ENCODE measurements at places on chromosomes 3 and 15.

- DNase-seq, result no peak
Measured at GRCh38 chr3:133294253-133294652, 105.6 kb upstream of the BFSP2 start.

DNA sequence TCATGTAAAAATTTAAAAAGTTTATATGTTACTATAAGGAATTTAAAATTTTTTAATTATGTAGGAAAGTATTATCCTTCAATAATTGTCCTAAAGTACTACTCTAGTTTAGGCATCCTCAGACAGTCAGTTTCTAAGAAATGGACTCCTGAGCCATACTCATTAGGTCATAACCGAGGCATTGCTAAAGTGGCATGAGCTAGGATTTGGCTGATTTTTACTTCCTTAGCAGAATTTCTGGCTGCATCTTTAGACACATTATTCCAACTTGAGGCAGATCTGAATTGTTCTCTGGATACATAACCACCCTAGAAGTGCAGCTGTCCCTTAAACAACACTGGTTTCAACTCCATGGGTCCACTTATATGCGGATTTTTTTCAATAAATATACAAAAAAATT lies 38.3 kb downstream of the IFT57 start:
- no peak for DNase-seq

DNA sequence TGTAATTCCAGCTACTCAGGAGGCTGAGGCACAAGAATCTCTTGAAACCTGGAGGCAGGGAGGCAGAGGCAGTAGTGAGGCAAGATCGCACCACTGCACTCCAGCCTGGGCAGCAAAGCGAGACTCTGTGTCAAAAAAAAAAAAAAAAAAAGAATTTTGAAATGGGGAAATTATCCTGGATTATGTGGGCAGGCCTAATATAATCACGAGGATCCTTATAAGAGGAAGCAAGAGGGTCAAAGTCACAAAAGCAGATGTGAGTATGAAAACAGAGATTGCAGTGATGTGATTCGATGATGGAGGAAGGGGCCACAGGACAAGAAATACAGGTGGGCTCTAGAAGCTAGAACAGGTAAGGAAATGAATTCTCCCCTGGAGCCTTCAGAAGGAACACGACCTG lies 159.6 kb downstream of the LEKR1 start:
- no peak for DNase-seq

GRCh38 chr3:42705962-42706585 lies 3.5 kb upstream of the HHATL start:
- DNase-seq, result no peak

GRCh38 chr15:32994810-32995424 lies 199.6 kb downstream of the FMN1 start:
- no peak for DNase-seq

DNA sequence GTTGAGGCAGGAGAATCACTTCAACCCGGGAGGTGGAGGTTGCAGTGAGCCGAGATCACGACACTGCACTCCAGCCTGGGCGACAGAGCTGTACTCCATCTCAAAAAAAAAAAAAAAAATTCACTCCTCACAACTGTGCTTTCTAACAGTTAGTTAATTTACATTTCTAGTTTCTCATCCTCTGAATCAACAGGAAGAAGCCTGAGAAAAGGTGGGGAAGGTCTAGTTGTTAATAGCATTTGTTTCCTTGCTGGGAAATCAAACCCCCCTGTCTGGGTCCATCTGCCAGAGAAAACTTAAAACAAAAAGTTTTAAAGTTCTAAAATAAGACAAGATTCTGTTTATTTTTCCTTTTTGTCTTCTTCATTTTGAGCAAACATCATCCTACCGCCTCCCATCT lies 62.3 kb downstream of the TMEM39A start:
- no peak for DNase-seq

GRCh38 chr3:187736418-187736871 lies 8.8 kb downstream of the BCL6 start:
- DNase-seq, result no peak

GRCh38 chr15:83107841-83108181 lies 366 bp downstream of the TM6SF1 start:
- DNase-seq, result no peak

Data from activated naive CD4-positive, alpha-beta T cell (primary cell).